ENCODE measurements at places on chromosomes 6 and 20.

GRCh38 chr6:16148498-16148897, 19.6 kb downstream of the MYLIP start:
- no peak for DNase-seq

DNA sequence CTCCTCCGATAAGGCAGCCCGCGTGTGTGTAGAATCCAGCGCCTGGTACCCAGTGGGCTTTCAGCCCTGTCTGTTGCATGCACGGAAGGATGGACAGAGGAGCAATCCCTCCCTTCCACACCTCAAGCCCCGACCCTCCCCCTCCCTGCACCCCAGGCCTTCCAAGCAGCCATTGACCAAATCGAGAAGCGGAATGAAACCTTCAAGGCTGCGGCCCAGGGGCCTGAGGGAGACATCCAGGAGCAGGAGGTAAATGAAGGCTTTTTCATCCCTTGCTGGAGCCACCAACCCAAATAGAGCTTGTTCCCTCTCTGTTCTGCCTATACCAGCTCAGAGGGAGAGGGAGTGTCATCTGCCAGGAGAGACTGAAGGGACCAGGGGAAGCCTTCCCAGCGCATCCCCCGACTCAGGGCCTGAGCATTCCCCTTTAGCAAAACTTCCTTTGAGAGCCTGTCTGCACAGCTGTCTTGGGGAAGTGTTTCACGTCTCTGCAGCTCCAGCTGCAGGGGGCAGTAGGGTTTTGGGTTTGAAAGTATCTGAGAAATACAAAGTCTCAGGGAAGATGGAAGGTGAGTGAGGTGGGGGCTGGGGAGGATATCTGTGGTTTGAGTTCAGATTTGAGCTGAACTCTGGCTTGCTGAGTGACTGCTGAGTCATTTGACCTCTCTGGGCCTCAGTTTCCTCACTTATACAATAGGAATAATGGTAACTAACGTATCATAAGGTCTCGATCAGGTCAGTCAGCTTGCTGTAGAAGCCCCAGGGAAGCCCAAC, 16.1 kb downstream of the FGD2 start:
- DNase-seq, result peak; percentile 45

- DNase-seq, result no peak
These were observed 440.6 kb upstream of the EPHA7 start for GRCh38 chr6:93859971-93860370.

DNA sequence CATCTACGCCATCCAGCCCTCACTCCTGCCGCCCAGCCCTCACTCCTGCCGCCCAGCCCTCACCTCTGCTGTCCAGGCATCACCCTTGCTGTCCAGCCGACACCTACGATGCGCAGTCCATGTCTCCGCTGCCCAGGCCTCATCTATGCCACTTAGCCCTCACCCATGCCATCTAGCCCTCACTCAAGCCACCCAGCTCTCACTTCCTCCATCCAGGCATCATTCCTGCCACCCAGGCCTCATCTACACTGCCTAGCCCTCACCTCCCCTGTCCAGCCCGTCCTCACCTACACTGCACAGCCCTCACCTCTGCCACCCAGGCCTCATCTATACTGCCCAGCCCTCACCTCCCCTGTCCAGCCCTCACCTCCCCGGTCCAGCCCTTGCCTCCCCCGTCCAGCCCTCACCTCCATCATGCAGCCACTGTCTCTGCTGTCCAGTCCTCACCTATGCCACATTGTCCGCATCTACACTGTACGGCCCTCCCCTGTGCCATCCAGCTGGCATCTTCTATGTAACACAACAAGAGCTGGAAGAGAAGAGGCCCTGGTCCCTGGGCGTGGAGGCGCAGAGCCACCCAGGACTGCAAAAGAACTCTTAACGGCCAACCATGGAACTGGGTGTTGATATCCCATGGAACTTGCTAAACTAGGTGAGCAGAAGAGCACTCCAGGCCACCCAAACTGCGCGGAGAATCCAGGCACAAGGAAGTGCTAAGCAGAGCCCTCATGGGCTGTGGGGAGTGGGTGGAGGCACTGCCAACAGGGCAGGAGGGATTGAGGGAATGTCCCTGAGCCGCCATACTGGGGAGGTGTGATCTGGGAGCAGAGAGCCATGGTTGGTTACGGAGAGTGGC, 31.0 kb downstream of the RNASET2 start:
- DNase-seq, result no peak

DNA sequence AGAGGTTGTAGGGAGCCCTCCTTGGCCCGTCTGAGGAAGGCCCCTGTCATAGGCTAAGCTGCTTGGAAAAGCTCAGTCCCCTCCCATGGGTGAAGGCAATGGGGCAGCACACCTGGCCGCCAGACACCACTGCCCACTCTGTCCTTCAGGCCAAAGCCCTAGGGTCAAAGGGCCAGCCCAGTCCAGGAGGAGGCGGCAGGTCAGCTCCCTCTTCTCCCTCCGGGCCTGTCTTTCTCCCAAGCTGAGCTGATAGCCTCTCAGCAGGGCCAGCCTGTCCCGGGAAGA, 5.1 kb upstream of the CLPSL2 start:
- DNase-seq, result no peak

GRCh38 chr6:743320-744096, 50.6 kb upstream of the EXOC2 start:
- no peak for DNase-seq

DNA sequence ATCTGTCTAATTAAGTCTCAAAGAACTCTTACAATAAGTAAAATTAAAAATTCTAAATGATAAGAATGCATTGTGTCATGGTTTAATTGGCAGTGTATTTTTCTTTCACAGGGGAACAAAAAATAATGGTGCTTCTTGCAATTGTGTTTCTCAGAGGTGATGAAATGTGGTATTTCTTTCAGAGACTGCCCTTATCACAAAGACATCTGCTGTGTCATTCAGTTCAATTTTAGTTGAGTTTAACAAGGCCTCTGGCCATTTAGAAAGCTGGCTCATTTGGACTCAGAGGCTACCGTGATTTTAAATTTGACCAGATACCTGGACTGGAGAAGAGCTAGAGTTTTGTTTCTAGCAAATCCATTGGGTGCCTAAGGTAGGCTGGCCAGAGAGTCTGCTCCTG, 23.6 kb upstream of the ZNF831 start:
- DNase-seq, result no peak

DNA sequence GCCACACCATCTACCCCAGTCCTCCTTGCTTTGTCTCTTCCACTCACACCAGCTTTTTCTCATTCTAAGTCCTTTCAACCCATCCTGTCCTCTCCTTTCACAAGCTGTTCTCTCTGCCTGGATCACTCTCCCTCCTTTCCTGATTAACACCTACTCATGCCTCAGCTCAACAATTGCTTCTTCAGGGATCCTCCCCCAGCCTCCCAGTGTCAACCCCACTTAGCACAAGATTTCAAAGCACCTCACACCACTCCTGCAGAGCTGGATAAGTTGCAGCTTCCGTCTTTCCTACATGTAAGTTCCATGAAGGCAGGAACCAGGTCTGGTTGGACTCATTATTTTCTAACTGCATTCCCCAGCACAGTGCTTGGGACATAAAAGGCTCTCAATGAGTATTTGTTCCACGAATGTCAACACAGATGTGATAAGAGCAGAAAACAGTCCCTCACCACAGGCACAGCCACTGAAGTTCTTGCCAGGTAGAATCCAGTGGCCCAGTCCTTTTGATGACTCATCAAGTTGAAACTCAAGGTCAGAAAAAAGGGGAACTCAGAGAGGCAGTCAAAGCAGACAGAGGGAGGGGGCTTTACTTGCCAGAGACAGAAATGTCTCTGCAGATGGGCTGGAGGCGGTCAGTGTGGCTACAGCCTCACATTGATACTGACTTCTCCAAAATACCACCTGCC, 193.4 kb upstream of the PRDM1 start:
- no peak for DNase-seq

DNA sequence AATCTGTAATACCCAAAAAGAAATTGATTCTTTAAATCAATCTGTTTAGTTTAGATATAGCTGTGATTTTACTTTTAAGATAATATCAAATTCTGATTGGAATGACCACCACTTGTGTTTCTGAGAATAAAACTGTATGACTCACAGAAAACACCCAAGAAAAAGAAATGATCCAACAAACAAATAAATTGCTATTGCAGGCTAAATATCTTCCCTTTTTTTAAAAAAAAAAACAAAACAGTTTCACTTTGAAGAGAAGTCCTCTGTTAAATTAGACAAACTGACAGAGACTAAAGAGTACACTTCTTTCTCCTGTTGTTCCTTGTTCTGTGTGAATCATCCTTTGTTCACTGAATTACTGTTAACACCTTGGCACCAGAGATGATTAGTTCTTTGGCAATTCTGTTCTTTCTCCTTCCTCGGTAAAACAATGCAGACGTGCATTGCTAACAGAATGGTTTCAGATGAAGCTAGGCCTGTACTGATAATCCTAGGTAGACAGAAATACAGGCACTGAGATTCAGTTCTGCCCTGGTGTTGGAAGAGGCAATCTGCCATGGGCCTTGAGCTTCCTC, 895.2 kb upstream of the CITED2 start:
- peak; percentile 33 for DNase-seq

DNA sequence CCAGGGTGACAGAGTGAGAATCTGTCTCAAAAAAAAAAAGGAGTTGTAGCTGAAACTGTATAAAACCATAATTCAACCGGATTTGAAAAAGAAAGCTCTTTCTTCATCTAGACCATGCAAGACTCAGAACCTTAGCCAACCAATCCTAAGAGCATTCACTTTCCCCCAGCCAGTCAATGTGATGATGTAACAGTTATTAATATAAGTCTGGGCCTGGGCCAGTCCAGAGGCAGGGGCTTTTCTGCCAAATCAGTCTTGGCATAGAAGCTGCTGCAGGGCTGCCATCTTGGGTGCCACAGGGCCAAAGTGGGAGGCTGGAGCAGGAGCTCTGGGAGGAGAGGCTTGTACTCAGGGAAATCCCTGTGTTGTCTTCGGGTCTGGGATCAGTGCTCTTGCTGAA, 288.4 kb downstream of the CLIC5 start:
- DNase-seq, result no peak

- no peak for DNase-seq
These were observed 1090.3 kb downstream of the HACE1 start for GRCh38 chr6:103769431-103769830.

- DNase-seq, result no peak
These were observed 137.0 kb upstream of the CCN2 start for GRCh38 chr6:132088150-132088549.

DNA sequence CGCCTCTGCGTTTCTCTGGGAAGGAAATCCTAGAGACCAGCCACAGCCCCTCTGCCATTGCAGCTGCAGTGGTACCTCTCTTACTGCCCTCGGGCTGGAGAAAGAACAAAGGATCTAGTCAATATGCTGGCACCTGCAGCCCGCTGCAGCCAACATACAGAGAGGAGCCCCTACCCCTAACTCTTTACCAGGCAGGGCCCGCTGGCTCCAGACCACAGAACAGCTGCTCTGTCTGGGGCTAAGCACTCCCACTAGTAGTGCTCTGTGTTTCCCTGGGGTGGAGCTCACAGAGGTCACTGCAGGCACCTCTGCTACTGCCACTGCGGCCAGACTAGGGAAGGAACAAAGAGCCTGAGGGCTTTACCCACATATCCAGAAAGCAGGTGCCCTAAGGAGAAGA, 93.8 kb upstream of the IMPG1 start:
- no peak for DNase-seq

- no peak for DNase-seq
These were observed 208.8 kb downstream of the TSHZ2 start for GRCh38 chr20:53180928-53181362.

GRCh38 chr20:34943808-34944567, 11.6 kb downstream of the GSS start:
- DNase-seq, result peak; percentile 44

DNA sequence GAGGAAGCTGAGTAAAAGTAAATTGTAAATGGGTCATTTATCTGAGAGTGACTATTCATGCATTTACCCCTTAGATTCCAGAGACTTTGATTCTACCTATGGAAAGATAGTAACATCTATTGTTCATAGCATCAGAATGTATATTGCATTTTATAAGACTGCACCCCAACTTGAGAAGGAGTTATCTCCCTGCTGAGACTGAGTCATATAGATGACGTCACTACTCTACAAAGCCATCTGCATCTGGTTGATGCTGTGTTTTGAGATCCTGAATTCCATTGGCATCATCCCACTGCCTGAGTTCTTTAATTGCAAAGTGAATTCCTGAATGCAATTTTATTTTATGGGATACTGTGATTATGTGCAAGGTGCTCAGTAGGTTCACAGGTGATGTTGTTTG, 444.0 kb upstream of the SLC35B3 start:
- DNase-seq, result no peak

- peak; percentile 39 for DNase-seq
These were observed 6.7 kb downstream of the C6orf132 start for GRCh38 chr6:42135722-42136121.

GRCh38 chr6:43170417-43170930, 595 bp upstream of the SRF start:
- peak; percentile 91 for DNase-seq

DNA sequence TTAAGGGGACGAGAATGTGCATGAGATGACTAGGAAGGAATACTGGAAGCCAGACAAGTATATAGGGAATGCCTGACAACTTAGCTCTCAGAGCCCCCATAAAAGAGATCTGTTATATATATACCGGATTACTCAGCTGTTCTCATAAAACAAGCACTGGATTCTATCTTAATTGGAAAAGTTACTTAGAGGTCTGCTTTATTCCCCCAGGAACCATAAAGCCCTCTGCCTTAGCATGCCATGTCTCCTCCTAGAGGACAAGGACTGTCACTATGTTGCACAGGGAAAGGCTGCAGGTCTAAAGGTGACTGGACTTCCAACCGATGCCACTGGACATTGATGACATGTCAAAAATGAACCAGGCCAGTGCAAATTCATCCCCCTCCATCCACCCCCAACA, 6.4 kb downstream of the EXOC2 start:
- peak; percentile 51 for DNase-seq

DNA sequence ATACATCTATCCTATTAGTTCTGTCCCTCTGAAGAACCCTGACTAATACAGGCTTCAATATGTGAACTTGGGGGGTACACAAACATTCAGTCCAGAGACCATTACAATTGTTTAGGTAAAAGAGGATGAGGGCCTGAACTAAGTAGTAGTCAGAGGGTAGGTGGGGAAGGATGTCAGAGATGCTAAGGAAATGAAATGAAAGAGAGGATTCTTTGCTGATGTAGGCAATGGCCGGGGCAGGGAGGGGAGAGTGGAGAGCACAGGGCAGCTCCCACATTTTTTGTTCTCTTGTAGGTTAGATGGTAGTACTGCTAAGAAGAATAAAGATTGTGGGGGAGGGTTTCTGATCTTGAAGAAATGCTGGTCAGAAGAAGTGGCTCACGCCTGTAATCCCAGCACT, 60.8 kb downstream of the SOX4 start:
- no peak for DNase-seq

Measured in fibroblast of skin of right biceps (primary cell).